NCI-H1105 treated with DMSO at 0.1 percent for 48 hours (cell line): ENCODE measurements at places on chromosomes 13 and 19.

DNA sequence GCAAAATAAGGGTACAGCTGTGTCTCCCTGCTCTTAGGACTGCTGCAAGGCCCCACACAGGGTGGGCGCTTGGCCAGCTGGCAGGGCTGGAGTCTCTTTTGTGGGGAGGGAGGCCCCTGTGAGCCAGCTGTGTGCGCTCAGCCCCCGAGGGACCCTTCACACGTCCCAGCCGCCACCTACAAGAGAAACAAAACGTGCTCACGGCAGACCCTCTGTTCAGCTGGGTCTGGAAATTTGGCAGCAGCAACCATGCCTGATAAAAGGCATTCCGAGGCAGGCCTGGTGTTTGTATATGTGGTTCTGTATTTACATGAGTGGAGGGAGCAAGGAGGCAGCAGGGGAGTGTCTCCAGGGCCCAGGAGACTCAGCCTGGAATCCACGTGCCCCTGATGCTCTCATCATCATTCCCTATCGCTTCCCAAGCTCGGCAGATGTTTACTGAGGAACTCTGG, 49.7 kb downstream of the CRTC1 start:
- peak; percentile 45 for DNase-seq

DNA sequence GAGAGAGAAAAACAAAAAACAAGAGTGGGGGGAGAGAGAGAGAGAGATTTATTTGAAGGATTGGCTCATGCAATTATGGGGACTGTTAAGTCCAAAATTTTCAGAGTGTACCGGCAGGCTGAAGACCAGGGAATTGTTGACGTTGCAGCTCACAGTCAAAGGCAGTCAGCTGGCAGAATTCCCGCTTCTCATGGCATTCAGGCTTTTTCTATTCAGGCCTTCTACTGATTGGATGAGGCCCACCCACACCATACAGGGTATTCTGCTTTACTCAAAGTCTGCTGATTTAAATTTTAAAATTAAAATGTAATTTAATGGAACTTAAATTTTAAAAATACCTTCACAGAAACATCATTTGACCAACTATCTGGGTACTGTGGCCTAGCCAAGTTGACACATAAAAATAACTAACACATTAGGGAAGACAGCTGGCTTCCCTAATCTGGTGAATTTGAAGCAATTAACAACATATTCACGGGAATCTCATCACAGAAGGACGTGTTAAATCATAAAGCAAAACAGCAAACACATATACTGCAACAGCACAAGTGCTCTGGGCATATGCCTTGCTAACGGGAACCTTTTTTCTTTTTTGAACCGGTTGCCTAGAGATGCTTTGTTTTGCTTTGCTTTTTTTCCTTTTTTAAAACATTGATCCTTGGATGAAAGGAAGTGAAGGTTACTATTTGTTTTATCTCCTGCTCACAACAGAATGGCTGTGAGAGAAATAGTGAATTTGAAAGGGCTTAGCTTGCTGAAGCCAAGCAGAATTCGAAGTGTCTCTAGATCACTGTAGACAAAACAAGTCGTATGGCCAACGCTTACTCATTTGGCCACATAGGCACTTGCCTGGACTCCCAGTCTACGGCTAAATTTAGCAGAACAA, 505.1 kb downstream of the IRS2 start:
- DNase-seq = no peak

GRCh38 chr19:677201-677600, 1.0 kb downstream of the FSTL3 start:
- no peak for DNase-seq

DNA sequence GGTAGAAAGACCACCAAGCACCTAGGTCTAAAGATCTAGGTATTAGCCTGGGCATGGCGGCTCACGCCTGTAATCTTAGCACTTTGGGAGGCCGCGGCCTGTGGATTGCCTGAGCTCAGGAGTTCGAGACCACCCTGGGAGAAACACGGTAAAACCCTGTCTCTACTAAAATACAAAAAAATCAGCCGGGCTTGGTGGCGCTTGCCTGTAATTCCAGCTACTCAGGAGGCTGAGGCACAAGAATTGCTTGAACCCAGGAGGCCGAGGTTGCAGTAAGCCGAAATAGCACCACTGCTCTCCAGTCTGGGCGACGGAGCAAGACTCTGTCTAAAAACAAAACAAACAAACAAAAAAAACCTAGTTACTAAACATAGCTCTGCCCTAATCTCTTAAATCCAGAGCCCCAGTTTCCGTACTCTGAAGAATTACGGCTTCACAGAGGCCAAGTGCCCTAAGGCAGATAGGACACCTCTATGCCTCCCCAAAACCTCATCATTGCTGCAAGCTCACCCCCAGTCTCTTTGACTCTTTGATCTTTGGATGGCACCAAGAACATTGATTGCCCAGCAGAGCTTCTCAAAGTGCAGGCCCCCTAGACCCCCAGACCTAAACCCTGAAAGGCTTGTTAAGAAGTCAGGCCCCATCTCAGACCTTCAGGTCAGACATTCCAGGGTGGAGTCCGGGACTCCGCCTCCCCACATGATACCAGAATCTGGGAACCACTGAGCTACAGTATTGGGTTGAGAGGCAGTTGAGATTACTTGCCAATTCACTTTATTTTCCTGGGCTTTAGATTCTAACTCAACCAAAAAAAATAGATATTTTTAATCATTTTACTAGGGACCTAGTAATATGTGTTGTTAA, 2.8 kb downstream of the COL4A2 start:
- DNase-seq = no peak

GRCh38 chr13:47932950-47933923, 67.8 kb downstream of the SUCLA2 start:
- peak; percentile 10 for DNase-seq

GRCh38 chr13:97417698-97418097, 16.3 kb upstream of the RAP2A start:
- DNase-seq = no peak
